ENCODE measurements at places on chromosomes 3 and 15.

DNA sequence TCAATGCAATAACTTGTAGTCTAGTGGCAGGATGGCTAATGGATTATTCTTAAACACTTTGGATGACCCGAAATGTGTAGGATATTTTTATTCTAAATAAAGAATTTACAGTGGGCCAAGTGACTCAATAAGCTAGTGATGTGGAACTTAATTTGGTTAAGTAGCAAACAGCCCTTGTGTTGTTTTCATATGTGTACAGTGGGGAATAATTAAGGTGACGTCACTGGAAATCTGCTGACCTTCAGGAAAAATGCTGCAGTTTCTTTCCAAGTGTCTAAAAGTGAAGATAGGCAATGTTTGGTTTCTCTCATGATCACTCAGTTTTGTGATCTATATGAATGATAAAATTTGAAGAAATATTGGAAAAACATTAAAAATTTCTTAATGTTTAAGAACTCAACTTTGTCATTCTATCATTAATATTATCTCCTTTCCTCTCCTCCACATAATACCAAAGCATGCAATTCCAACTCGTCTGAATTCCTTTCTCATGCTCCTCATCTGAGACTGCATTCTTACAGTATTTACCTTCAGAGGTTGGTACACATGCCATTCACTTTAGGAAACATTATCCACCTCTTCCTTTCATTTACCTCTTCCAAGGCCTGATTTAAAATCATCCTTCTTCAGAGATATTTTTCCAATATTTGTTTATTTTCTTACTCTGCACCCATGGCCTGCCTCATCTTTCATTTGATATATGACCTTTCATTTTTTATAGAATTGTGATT is 414.6 kb upstream of the ARPP21 start:
- DNase-seq = no peak

- no peak for DNase-seq
These were observed 42.6 kb downstream of the MYZAP start for GRCh38 chr15:57634290-57634689.

GRCh38 chr3:187919544-187919943 is 174.3 kb upstream of the BCL6 start:
- DNase-seq = no peak

GRCh38 chr3:145739926-145740325 is 421.1 kb downstream of the PLOD2 start:
- DNase-seq = no peak

DNA sequence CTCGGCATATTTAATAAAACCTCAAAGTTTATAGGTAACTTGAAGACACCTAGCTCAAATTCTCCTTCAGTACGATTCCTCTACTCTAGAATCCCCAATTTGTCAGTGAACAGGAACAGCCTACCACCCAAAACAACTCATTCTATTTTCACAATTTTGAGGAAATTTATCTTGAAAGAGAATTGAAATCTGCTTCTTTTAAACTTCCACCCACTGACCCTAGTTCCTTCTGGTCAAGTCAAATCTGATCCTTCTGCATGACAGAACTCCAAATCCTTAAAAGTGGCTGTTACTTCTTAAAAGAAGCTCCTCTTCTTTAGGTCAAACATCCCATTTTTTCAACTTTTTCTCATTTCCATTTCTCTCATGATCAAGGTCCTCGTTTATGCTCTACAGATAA is 4.4 kb downstream of the GABPB1 start:
- DNase-seq = no peak

DNA sequence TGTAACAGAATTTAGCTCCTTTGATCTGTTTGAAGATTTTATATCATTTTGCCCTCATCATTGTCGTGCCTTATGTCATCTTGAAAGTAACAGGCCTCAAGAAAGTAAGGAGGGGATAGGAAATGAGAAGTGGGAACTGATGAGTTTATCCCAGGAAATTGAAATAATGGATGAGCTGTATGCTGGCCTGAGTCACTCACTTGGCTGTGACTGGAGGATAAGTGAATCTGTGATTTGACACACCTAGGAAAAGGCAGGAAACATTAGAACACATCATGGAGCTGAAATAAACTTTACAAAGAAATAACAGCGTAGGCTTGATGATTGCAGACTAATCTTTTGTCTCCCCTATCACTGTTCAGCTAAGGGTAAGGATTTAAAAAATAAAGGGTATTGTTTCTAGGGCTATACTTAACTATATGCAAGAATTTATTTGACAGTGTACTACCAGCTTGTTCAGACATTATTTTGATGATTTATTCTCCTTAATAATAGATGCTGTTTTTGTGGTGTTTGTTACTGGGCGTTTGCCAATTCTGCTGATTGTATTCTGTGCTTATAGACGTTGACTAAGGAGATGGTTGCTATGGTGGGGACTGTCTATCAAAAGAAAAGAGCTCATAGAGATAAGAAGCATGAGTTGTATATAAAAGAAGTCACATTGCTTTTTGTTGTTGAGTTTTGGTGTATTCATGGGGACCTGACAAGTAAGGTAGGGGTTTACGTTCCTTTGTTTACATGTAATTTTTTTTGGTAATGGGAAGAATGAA is 105.6 kb upstream of the ROPN1 start:
- no peak for DNase-seq

DNA sequence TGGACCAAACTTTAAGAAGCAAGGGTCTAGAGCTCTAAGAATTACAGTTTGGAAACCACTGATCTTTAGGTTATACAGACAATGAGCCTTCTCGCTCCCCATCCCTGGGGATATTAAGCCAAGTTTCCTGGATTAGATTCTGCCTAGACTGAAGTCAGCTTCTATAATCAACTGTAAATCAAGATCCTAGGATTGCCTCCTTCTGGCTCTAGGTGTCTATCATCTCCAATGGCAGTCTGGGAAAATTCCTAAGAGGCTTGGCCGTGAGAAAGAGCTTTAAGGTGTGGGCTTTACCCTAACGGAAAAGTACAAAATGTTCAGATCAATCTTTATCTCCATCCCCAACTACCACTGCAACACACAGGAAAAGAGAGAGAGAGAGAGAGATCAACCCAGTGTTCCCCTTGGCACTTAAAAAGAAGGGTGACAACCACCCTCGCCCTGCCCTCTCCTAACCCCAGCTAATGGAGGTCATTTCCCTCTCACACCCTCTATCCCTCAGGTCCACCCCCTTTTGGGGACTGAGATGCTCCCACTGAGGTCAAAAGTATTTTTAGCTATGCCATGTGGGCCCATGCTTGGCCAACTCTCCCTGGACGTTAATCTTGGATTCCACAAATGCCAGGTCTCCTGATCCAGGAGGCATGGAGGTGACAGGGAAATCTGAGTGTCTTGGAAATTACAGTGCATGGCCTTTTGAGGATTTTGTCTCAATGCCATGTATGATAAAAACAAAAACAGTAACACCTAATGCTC is 202.8 kb upstream of the BCL6 start:
- no peak for DNase-seq

DNA sequence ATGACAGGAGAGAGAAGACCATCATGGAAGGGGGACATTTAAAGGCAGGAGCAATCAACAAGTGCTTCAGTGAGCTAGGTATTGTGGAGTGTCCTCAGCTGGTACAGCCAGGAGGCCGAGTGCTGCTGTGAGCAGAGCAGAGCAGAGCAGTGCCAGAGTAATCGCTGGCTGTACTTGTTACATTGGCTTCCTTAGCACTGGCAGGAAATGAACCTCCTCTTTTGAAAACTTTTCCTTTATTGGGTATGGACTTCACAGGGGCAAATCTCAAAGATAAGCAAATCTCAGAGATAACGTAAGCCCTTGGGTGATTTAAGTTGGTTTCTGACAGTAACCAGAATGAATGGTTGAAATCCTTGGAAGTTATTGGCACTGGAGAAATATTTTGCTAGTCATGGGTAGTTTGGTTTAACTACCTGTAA is 2.1 kb downstream of the SH3GL3 start:
- DNase-seq = no peak

GRCh38 chr3:67018789-67019526 is 20.9 kb downstream of the KBTBD8 start:
- DNase-seq = no peak
